Kasumi-1 (cell line): ENCODE measurements at places on chromosomes 4 and X.

DNA sequence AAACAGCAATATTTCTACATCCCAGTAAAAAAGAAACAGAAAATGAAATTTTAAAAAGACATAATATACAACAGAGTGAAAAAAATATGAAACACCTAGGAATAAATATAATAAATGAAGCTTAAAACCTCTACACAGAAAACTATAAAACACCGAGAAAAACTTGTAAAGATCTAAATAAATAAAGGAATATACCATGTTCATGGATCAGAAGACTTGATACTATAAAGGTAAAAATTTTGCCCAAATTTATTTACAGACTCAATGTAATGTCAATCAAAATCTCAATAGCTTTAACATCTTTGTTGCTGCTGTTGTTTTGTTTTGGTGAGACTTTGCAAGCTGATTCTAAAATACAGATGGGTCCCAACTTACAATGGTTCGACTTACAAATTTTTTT lies 5.7 kb downstream of the TBC1D9 start:
- no peak for DNase-seq

DNA sequence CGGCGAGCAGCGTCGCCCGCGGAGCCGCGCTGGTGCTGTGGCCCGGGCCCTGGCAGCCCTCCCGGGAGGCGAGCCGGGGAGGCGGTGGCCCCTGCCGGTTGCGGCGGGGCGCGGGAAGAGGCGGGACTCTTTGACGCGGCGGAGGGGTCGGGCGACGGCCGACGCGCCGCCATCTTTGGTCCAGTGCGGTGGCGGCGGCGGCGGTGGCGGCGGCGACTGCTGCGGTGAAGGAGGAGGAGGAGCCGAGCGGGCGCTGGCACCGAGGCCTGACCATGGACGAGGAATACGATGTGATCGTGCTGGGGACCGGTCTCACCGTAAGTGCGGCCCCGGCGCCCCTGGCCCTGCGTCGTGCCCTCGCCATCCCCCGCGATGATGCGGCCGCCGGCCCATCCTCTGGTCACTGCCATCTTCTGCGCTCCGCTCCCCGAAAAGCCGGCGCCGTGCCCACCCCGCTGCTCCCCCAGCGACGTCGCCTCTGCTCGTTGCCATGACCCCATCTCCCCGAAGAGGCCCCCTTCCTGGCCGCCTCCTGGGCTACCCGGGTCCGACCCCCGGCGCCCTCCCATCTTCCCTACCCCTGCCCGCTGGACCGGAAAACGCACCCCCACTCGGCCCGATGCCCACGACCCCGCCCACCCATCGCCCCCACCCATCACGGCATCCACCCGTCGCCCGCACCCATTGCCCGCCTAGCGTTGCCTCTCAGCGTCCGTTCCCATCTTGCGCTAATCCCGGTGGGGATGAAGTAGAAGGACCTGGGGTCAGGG lies at the start of gene GDI1:
TSS of gene GDI1 (plus strand) at position 172 of the 770 bp plus-strand sequence. CDS start at position 273, 101 bp downstream.
- DNase-seq = no peak

GRCh38 chr4:169345316-169345721 lies 74.6 kb upstream of the SH3RF1 start:
- DNase-seq = no peak

GRCh38 chrX:13515211-13515930 lies 54.0 kb upstream of the EGFL6 start:
- DNase-seq = no peak

DNA sequence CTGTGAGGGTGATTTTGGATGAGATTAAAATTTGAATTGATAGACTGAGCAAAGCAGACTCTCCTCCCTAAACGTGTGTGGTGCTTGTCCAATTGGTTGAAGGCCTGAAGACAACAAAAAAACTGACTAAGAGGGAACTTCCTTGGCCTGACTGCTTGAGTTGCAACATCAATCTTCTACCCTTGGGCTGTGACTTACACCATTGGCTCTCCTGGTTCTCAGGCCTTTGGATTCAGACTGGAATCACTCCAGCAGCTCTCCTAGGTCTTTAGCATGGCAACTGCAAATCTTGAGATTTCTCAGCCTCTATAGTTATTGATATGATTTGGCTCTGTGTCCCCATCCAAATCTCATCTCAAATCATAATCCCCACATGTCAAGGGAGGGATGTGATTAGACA lies 49.7 kb upstream of the IGFBP7 start:
- no peak for DNase-seq

GRCh38 chr4:68717999-68718398 lies 47.5 kb upstream of the UGT2B15 start:
- DNase-seq = no peak

- no peak for DNase-seq
Observed at GRCh38 chr4:67470871-67471270, 74.4 kb downstream of the CENPC start.

DNA sequence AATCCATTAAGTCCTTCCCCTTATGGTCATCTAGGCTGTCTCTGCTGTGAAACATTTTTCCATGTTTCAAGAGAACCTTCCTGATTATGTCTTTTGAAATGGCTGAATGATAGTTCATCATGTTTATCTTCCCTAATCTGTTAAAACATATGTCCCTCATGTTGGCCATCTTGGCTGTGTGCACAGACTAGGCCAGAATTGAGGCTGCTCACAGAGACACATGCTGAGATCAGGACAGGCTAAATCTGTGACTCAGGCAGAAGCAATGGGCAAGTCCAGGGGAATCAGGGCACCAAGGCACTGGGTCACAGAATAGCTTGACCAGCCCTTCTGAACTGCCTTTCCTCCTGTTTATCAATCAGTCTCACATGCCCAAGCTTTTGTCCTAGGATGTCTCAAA lies 78.3 kb downstream of the FHDC1 start:
- DNase-seq = no peak

DNA sequence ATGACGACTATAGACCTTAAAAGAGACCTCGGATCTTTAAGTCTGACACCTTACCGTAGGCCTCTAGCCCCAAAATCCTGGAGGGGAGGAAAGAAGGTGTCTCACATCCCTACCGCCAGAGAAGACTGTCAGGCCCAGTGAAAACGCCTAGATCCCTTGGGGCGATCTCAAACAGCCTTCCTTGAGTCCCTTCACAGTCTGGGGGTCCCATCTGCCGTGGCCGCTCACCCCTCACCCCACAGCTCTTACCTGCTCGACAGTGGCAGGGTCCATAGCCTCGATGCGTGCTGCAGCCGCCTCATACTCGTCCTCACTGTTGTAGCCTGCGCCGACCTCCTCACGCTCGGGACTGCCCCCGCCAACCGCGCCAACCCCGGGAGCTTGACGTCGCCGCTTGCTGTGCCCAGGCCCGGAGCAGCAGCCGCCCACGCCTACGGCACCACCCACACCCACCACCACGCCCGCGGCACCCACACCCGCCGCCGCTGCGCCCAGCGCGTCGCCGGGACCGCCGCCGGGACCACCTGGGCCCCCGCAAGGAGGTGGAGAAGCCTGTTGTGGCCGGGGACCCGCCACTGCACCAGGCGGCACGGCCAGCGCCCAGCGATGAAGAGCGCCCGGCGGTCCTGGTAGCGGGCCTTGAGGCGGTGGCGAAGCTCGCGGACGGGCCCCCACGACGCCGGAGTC lies 536 bp downstream of the OTUD5 start:
- DNase-seq = no peak

- no peak for DNase-seq
Observed at GRCh38 chr4:31106419-31106818, 386.2 kb downstream of the PCDH7 start.

DNA sequence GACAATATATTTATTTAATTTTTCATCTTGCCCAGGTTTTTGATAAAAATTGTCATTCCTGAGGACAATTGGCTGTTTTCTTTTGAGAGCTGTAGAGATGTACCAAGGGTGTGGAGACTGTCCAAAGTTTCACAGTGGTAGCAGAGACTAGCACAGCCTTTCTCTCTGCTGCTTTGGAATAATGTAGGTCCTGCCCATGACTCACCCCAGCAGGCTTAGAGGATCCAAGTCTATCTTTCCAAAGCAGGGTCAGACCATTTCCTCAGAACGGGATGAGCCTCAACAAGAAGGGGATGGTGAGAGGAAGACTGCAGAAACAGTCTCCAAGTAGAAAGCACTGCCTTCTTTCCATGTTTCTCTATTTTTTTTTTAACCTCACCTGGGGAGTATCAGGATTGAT lies 131.5 kb upstream of the RPL34 start:
- no peak for DNase-seq

GRCh38 chrX:3514996-3515395 lies 168.5 kb upstream of the MXRA5 start:
- no peak for DNase-seq

- DNase-seq = no peak
Observed at GRCh38 chr4:25914670-25915352, 791 bp downstream of the SMIM20 start.

DNA sequence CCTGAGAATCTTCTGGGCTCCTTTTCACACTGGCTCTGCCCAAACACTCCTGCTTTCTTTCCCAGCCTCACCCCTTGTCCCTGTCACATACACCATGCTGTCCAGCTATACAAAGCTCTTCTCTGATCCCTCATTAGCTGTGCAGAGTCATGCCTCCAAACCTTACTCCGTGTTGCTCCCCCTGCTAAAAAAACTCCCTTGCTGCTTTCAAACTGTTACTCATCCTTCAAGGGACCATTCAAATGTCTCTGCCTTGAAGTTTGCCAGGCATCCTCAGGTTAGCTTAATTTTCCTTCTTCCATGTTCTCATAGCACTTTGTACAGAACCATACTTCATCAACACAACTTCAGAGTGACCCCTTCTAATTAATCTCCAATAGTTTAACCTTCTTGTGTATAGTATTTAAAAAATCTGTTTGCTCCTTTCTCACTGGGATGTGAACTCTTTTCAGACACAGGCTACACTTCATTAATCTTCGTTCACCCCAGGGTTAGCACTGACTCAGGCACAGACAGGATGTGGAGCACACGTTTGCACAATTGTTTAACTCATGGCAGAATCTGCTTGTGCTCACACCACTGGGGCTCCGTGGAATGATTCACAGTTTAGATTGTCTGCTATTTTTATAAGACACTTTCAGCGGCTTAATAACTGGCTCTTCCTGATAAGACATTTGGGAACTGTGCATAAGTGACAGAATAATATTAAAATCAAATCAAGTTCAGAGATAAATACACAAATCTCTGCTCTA lies 21.4 kb upstream of the SEL1L3 start:
- no peak for DNase-seq

- DNase-seq = no peak
Observed at GRCh38 chr4:138398322-138398721, 156.2 kb upstream of the SLC7A11 start.

GRCh38 chr4:101295691-101296090 lies 51.6 kb downstream of the PPP3CA start:
- no peak for DNase-seq

DNA sequence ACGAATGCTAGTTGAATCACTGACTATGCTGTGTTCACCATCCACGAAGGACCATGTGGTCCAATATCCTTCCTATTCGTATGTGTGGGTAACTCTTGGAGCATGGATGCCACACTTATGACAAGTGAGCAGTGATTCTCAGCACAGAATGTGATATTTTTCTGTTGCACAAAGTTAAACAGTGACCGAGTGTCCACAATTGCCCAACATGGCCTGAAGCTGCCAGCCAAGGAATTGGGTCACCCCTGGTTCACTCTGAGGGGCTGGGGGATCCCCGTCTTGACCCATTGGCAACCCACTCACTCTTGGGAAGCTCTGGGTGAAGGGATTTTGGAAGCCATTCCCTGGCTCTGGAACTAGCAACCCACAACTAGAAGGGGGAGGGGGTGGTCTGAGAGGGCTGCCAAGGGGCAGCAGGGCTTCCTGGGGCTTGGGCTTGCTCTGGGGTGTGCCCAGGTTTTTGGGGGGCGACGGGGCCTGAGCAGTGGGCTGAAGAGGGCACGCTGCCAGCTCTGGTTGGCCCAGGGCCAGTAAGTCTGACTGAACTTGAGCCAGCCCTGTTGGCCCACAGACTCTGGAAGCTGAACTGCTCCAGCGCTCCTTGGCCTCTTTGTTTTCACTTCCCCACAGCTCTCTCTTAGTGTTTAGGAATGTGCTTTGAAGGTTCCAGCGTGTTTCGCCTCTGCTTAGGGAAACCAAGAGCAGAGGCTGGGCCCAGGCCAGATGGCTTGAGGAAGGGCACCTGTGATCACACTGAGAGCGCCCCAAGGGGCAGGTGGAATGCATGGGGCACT lies 43.1 kb upstream of the BCOR start:
- DNase-seq = no peak

GRCh38 chr4:171817026-171817425 lies 3.8 kb downstream of the GALNTL6 start:
- no peak for DNase-seq

DNA sequence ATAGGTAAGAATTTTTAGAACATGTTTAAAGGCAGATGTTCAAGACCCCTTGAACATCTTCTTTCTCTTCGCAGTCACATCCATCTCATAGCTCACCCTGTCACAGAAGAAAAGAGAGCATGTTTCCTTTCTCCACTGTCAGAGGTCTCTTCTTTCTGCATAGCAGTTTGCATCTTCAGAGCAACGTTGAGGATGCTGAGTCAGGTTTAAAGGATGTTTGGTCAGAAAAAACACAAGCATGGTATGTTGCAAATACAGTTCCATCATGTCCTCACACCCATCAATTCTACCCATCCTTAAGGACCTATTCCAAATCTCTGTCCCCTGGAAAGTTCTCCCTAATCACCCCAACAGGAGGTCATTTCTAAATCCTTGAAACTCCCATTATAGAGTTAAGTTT lies 84.8 kb downstream of the STOX2 start:
- DNase-seq = no peak

GRCh38 chr4:39157520-39157919 lies 24.8 kb upstream of the WDR19 start:
- DNase-seq = no peak

- no peak for DNase-seq
Observed at GRCh38 chr4:10084651-10085358, 31.8 kb downstream of the WDR1 start.

DNA sequence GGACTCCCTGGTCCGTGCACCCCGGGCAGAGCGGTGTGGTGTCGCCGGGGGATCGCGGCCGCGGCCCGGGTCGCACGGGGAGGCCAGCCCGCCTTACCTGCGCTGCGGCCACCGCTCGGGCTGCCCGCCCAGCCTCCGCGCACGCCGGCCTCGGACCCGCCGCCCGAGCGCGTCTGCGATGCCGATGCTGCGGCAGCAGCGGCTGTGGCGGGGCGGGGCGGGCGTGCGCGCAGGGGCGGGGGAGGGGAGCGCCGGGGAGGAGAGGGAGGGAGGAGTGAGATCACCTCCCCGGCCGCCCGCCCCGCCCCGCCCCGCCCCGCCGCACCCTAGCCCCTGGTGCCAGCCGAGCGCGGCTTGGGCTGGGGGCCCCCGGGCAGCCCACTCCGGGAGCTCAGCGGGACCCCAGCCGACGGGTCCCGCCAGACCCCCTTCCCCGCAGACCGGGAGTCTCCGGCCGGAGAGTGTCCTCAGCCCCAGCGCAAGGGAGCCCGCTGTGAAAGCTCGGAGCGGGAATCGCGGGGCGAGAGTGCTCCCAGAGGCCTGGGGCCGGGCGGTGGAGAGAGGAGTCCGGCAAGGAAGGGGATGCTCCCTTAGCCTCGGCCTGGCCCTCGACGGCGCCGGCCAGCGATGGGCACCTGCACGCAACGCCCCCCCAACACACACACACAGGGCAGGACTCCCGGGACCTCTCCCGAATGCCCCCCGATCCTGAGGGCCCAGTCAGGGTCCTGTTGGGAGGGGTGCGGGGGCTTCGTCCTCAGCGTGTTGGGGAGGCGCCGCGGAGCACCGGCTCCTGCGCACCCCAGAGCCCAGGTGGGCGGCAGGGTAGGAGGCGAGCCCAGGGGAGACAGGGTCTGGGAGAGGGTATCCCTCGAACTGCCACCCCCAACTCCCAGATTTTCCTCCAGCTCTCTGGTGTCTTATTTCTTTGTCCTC lies at the start of gene L1CAM:
TSS of gene L1CAM (minus strand) at position 206 of the 936 bp plus-strand sequence. CDS start 10,337 bp downstream, outside the sequence.
- DNase-seq = no peak
